ENCODE measurements at places on chromosomes 3 and 15. TPM values are rescaled to one million over a fixed set of nuclear protein-coding genes. Genes with fewer than 3 reads are reported as not detected.

Gene ACAP2
- 61.2 TPM for total RNA-seq

GRCh38 chr15:61171209-61171608 is 57.9 kb downstream of the RORA start:
- no peak for DNase-seq
- H3K4me1 ChIP-seq, result peaks cover 25% of the 10 kb centered on the region
- no peak overlapping the region for H3K27ac ChIP-seq
- H3K4me3 ChIP-seq, result no peak overlapping the region
- no peaks in the 10 kb centered on the region for H3K36me3 ChIP-seq

- H3K4me3 ChIP-seq, result no peak overlapping the region
- H3K4me1 ChIP-seq, result peaks cover 45% of the 10 kb centered on the region
- H3K36me3 ChIP-seq, result no peaks in the 10 kb centered on the region
- H3K27ac ChIP-seq, result no peak overlapping the region
- DNase-seq, result no peak
Measured at GRCh38 chr3:58052373-58053273, 44.4 kb downstream of the FLNB start.

DNA sequence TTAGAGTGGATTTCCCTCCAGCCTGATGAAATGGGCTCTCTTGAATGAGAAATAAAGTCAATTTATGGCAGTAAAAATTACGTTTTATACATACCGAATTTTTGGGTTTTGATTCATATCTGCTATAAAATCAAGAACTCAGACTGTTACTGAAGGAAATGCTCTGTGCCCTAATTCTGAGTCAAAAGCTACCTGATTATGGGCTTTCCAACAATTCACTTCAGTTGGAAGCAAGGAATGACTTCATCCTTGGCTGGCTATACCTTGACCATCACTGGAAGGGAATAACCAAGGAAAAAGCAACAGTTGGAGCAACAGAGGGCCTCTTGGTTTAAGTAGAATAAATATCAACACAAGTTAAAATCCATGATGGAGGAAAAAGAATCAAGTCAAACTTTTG is 88.6 kb downstream of the ZNF385D start:
- no peak overlapping the region for H3K4me3 ChIP-seq
- H3K36me3 ChIP-seq, result no peaks in the 10 kb centered on the region
- DNase-seq, result no peak
- H3K4me1 ChIP-seq, result peaks cover 6% of the 10 kb centered on the region
- H3K27ac ChIP-seq, result no peak overlapping the region

All from endothelial cell (in vitro differentiated cells).